ENCODE measurements at places on chromosomes 2 and 18.

DNA sequence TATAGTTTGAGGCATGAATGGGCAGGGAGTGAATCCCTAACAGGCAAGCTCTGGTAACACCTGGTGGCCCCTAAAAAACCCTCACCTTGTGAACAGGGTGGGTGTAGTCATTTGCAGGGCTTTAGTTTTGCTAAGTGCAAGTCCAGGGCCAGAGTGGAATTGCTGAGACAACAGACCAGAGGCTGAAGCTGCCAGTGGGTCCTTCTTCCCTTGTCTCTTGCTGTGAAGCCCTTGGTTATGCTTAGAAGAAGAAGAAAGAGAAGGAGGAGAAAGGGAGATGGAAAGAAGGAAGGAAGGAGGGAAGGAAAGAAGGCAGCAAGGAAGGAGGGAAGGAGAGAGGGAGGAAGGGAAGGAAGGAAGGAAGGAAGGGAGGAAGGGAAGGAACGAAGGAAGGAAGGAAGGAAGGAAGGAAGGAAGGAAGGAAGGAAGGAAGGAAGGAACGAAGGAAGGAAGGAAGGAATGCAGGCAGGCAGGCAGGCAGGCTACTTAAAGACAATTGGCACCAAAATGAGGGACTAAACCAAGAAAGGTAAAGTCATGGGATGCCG, 45.8 kb downstream of the SMAD7 start:
- DNase-seq = no peak

- DNase-seq = no peak
Observed at GRCh38 chr2:149686136-149687051, 98.8 kb upstream of the MMADHC start.

DNA sequence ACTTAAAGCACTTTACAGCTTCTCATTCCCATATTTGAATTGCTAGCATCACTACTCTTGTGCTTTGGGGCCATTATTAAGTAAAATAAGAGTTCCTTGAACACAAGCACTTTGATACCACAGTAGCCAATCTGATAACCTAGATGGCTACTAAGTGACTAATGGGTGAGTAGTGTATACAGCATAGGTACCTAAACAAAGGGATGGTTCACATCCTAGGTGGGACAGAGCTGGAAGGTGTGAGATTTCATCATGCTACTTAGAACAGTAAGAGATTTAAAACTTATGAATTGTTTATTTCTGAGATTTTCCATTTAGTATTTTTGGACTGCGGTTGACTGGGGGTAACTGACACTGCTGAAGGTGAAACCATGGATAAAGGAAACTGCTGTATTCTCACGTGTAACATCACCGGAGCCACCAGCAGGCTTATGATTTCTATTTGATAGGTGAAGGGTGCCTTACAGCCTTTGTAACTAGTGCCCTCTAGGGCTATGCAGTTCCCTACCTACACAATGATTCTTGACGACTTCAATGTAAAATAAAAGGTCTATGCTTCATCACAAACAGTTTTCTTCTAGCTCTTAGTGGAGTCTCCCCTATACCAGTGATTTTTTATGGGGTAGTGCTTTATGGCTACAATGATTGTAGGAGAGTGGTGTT, 22.1 kb upstream of the CRIM1 start:
- no peak for DNase-seq

- peak; percentile 27 for DNase-seq
Observed at GRCh38 chr2:238061315-238062202, 758 bp downstream of the SCLY start.

DNA sequence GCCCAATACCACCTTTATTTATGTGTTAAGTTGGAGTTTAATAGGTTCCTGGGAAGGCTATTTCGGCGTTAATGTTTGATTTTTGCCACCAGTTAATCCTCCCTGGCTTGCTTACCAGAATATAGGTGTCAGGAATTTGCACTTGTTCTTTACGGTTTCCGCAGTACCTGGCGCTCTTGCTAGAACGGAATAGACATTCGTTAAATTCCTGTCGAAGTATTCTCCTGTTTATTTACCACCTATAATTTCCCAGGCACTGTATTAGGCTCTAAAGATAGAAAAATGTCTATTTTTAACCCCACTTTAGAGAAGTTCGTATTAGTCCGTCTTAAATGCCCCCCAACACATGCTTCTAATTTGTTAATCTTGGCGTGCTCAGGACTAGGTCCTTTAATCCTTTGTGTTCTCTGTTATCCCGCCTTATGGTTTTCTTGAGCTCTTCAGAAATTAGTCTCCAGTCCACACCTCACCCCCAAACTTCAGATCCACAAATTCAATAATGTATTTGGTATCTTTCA, 575 bp downstream of the CCDC150 start:
- DNase-seq = no peak

All from NT2/D1 (cell line).